ENCODE measurements at places on chromosomes 5 and 9. TPM values are rescaled to one million over a fixed set of nuclear protein-coding genes. Genes with fewer than 3 reads are reported as not detected.

The LAMC3 gene
- not detected for total RNA-seq

The ANGPTL2 gene
- total RNA-seq, result not detected

The BTNL8 gene
- not detected for total RNA-seq

The OR13C3 gene
- total RNA-seq, result not detected

The MCTP1 gene
- total RNA-seq, result 0.42 TPM

The FGD3 gene
- 107 TPM for total RNA-seq

The DOCK8 gene
- total RNA-seq, result 389 TPM

The FAM78A gene
- total RNA-seq, result 99.2 TPM

The PTCD2 gene
- 8.4 TPM for total RNA-seq

The PCA3 gene
- not detected for total RNA-seq

The GARIN3 gene
- total RNA-seq, result not detected

The ACSL6 gene
- total RNA-seq, result 21.5 TPM

The PRELID1 gene
- 154 TPM for total RNA-seq

The PCDHGC4 gene
- not detected for total RNA-seq

The CCDC112 gene
- 0.50 TPM for total RNA-seq

The GABBR2 gene
- not detected for total RNA-seq

The TLR4 gene
- 0.16 TPM for total RNA-seq

The ENTPD2 gene
- total RNA-seq, result 0.34 TPM

The ODF2 gene
- 77.5 TPM for total RNA-seq

The FCN2 gene
- not detected for total RNA-seq

The PIGO gene
- total RNA-seq, result 22.6 TPM

The LECT2 gene
- total RNA-seq, result not detected

The SAXO1 gene
- not detected for total RNA-seq

The CTXN3 gene
- not detected for total RNA-seq

The GAS1 gene
- total RNA-seq, result not detected

The CRB2 gene
- not detected for total RNA-seq

The DEPDC1B gene
- total RNA-seq, result 50.8 TPM

The IL4 gene
- not detected for total RNA-seq

The ATG10 gene
- 11.5 TPM for total RNA-seq

The SNCAIP gene
- not detected for total RNA-seq

The PRLR gene
- not detected for total RNA-seq

The PRSS3 gene
- total RNA-seq, result not detected

The C9 gene
- not detected for total RNA-seq

The SAP30L gene
- total RNA-seq, result 40.4 TPM

The RGS7BP gene
- total RNA-seq, result not detected

The PPP3R2 gene
- not detected for total RNA-seq

The SLC45A2 gene
- total RNA-seq, result not detected

The SPINK4 gene
- total RNA-seq, result not detected

The CARTPT gene
- not detected for total RNA-seq

The SMIM32 gene
- not detected for total RNA-seq

The C5orf52 gene
- total RNA-seq, result not detected

The SELENOP gene
- 0.55 TPM for total RNA-seq

The KIF12 gene
- total RNA-seq, result not detected

The PLCXD3 gene
- not detected for total RNA-seq

The STPG3 gene
- total RNA-seq, result not detected

The ROR2 gene
- 0.05 TPM for total RNA-seq

The PCDHGA10 gene
- not detected for total RNA-seq

The LCN12 gene
- total RNA-seq, result 1.0 TPM

The PKD2L2 gene
- total RNA-seq, result not detected

The PDE8B gene
- not detected for total RNA-seq

The CAMK4 gene
- 82.7 TPM for total RNA-seq
